ENCODE measurements at places on chromosomes 5 and 9.
A peak's percentile ranks its signal among the peaks of the same experiment; 100 is the strongest.

DNA sequence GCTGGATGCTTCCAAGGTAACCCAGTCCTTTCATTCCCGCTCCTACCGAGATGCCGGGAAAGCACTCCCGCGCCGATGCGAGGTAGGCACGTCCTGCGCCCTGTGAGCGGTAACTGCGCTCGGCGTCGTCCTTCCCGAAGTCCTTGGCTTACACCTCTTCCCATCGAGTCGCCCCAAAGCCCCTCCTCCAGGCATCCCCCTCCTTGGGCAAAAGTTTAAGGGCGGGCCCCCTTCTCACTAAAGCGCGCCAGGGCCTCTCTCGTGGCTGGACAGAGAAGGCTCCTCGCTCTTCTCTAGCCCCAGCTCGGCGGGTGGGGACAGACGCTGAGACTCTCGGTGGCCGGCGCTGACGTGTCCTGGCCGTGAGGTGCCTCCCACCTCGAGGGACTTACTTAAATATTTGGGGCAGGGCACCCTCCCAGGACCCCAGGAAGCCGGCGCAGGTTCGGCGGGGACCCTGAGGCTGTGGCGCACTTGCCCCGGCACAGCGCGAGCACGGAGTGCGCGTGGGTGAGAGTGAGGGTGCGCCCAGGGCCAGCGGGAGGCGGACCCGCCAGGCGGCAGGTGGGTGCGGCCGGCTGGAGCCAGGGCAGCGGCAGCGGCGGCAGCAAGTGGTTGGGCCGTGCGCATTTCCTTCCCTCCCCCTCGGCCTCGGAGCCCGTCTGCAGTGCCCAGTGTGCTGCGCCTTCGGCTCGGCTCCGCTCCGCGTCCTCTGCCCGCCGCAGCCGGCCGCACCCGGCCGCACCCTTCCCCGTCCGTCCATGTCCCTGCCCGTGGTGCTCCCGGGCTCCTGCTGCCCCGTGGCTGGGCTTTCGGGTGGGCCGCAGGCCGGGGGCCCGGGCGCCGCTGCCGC, at the start of gene ENTREP1:
TSS of gene ENTREP1 (plus strand) at position 667 of the 853 bp plus-strand sequence. CDS start at position 762, 95 bp downstream.
- DNase-seq: no peak

- DNase-seq: no peak
Observed at GRCh38 chr5:120604884-120605283, 140.8 kb downstream of the PRR16 start.

DNA sequence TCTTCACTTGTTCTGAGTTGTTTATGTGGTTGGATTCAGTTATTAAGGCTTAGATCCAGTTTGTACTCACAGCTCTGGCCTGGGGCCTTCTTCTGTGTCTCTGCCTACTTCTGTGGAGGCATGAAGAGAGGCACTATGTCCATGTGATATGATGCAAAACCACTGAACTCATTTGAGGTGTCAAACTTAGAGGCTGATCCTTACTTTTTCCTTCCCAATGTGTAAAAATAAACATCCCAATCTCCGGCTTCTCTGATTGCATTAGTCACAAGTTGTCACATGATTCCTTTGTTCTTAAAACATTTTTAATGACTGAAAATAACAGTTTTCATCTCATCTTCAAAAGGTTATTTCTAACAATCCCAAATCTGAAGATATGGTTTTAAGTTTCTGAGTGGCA, 276.0 kb upstream of the RGMB start:
- DNase-seq: no peak

GRCh38 chr5:73459366-73459765, 10.8 kb upstream of the FOXD1 start:
- no peak for DNase-seq

- DNase-seq: no peak
Observed at GRCh38 chr9:79408200-79408599, 163.6 kb upstream of the TLE4 start.

- DNase-seq: no peak
Observed at GRCh38 chr9:93669958-93670207, 93.5 kb downstream of the PHF2 start.

GRCh38 chr9:74735761-74736160, 152.0 kb downstream of the TRPM6 start:
- no peak for DNase-seq

DNA sequence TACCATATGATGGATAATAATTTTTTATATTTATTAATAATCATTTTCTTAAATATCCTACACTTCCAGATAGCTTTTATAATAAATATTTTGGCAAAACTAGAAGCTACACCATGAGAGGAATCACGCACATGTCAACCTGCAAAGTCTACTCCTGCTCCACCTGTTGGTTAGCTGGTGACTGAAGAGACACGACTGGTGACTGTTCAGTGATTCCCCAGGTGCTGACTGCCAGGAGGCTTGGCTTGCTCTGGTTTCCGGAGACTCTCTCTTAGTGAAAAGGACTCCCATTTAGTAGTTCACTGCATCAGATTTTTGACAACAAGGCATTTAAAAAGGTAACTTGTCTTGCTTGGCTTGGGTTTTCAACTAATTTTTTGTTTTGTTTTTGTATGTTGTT, 20.9 kb downstream of the GZMA start:
- no peak for DNase-seq

GRCh38 chr5:156528673-156529072, 201.7 kb downstream of the SGCD start:
- no peak for DNase-seq

- DNase-seq: no peak
Observed at GRCh38 chr9:119802133-119802532, 432.9 kb upstream of the BRINP1 start.

DNA sequence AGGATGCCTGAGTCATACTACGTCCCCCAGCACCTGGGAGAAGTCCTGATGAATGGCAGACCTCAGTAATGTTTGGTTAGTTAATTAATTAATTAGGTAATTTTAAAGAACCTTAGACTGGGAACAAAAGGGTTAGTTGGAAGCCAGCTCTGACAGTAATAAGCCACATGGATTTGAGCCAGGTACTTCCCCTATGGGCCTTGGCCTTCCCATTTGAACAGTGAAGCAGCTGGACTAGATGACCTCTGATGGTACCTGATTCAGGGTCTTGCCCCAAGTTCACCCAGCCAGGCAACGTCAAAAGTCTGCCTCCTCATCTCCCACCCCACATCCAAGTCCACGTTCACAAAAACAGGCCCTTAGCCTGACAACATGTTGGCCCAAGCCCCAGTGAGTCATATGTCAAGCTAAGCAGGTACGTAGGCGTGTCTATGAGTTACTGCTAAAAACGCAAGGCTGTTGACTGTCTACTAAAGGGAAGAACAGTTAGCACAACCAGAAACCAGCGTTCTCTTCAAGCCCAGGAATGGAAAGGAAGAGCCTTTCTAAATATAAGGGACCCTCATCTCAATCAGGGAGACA, 303.2 kb downstream of the ACTL7B start:
- DNase-seq: no peak

DNA sequence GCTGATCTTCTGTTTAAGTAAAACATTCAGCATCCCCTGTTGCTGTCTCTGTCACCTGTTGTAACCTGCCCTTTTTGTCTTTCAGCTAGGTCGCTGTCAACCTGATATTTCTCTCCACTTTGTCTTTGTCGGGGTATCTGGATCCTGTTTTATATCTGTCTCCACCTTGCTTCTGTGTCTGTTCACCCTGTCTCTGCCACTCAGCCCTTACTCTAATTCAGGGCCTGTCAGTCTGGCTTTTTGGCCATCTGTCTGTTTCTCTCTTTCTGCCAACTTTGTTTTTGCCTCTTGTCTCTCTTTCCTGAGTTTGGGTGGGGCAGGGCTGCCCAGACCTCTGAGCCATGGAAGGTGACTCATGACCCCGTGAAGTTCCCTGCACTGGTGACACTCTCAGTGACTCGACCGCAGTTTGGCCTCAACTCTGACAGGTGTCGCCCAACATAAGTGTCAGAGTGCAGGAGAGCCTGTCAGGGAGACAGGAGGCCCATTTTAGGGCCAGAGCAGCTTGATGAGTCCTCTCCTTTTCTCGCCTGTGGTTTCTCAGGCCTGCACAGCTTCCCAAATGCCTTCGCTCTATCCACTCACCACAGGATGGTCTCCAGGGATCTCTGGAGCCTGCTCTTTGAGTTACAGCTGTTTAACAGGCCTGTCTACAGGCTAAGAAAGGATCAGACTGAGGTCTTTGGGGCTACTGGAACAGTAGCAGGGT, 868 bp downstream of the ZBTB43 start:
- peak; percentile 49 for DNase-seq

DNA sequence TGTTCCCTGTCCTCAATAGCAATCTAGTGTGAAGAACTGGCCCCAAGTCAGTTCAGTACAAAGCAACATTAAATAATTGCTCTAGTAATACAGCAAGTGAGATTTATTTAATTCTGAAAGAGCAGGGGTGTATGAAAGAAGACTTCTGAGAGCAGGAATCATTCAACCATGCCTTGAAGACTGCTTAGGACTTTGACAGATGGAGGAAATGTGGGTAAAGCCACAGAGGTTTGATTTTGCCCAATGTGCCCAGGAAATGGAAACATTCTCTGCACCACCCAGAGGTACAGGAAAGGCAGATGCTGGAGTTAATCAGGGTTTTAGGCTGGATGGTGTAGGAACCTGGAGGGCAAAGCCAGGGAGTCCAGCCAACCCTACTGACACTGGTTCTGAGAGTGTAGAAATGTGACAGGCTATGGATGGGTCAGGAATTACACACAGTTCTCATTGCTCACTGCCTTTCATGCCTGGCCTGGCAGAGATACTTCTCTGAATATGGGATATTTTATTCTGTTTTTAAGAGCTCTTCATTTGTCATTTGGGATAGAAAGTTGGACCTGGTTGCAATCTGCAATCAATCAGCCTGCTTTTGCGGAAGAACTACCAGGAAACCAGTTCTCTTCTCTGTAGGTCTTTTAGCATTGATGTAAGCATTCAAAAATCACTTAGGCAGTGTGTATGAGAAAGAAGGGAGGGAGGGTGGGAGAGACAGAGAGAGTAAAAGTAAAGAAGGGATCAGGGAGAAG, 88.3 kb downstream of the BRINP1 start:
- DNase-seq: no peak

Data from central memory CD8-positive, alpha-beta T cell (primary cell).